ENCODE measurements at places on chromosomes 6 and 20. TPM values are rescaled to one million over a fixed set of nuclear protein-coding genes. Genes with fewer than 3 reads are reported as not detected.

GRCh38 chr6:85460921-85461797 lies 11.3 kb downstream of the NT5E start:
- DNase-seq = no peak

DNA sequence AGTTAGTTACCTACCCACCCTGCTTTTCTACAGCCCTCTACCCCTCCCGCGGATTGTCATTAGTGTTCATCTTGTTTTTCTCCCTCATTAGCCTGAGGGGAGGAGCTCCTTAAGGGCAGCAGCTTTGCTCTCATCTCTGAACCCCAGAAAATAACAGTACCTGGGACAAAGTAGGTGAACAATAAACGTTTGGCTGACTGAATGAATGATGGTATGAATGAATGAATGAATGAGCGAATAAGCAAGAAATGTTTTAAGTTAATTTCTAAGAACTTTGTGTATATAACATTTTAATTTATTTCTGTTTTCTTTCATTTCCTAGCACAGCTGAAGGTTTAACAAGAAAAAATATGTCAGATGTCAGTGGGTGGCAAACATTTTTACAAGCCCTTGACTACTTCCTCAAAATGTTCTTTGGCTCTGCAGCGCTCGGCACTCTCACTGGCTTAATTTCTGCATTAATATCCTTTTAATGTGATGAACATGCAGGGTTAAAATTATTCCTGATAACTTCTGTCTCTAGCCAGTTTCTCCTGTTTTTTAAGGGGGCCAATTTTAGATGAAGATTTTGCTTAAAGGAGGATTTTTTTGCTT lies 50.1 kb downstream of the SLC9A8 start:
- DNase-seq = no peak

GRCh38 chr6:36657942-36658544 lies 20.5 kb upstream of the CDKN1A start:
- no peak for DNase-seq

GRCh38 chr20:6347916-6348315 lies 225.1 kb upstream of the FERMT1 start:
- no peak for DNase-seq

DNA sequence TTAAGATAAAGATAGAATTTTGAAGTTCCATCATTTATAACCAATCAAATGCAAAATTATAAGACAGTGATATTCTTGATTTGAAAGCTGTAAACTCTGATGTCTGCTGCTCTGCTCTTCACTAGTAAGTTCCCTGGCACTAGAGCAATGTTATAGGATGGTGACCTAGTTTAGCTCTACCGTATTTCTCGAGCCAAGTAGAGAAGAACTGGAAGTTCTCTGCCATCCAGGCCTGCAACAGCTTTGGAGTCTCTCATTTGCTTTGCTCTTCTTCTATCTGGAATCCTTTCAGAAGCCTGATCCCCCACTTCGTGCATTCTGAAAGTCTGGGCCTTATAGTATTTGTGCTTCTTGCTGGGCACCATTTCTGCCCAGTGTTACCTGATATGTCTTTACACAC lies 100.3 kb downstream of the PLCB1 start:
- DNase-seq = no peak

GRCh38 chr20:50883856-50884255 lies 47.4 kb downstream of the ADNP start:
- DNase-seq = no peak

GRCh38 chr20:13567663-13568062 lies 71.1 kb downstream of the TASP1 start:
- DNase-seq = no peak

DNA sequence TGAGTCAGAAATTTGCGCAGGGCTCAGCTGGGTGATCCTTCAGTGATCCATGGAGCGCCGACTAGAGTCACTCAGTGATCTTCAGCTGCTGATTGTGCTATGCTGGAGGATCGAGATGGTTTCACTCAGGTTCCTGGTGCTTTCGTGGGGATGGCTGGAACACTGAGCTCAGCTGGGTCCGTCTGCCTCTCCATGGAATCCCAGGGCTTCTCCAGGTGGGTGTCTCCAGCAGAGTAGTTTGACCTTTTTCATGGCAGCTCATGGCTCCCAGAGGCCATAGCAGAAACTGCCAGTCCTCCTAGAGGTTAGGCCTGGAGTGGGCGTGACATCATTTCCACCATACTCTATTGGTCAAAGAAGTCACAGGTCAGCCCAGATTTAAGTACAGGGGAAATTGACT lies 88.8 kb upstream of the SIRPA start:
- DNase-seq = no peak

DNA sequence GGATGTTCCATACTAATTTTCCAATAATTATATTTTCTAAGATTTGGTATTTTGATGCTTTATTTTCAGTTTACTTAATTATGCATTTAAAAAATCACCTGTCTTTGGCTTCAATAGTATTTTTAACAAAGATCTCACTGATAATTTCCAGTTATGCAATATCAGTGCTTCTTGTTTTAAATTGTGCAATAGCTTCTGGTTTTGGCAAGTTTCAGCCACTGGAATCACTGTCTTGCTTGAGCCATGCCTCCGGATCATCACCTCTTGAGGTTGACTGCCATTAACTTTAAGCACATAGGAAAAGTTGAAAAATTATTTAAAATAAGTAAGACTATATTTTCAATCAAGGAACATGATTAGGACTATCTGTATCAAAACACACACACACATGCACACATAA lies 1242.1 kb downstream of the HACE1 start:
- no peak for DNase-seq

- peak; percentile 77 for DNase-seq
These were observed 245.1 kb downstream of the MYLK4 start for GRCh38 chr6:2505624-2506023.

- DNase-seq = peak; percentile 45
These were observed 105.5 kb downstream of the AGPAT4 start for GRCh38 chr6:161168281-161168891.

DNA sequence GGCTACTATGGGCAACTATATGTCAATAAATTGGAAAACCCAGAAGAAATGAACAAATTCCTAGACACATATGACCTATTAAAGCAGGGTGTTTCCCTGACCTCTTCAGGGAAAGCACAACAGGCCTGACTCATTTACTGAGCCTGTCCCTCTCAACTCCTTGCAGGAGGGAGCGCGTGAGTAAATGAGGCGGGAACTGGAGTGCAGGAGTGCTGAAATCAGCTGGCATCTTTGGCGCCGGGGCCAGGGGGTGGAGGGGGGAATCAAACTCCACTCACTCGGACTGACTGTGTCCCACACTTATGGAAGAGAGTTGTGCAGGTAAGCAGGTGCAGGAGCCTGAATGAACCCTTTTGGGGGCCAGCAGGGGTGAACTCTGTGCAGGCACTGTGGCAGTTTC lies 671.2 kb upstream of the PTCHD4 start:
- no peak for DNase-seq

DNA sequence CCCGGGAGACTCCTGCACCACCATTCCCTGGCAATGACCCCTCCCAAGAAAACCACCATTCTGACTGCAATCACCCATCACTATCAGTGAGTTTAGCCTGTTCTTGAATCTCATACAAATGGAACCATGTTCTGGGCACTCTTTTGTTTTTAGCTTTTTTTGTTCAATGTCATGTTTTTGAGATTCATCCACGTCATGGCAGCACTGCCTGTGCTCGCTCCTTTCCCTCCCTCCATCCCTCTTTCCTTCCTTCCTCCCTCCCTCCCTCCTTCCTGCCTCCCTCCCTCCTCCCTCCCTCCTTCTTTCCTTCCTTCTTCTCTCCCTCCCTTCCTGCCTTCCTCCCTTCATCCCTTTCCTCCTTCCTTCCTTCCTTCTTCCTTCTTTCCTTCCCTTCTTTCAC lies 44.4 kb upstream of the PMEPA1 start:
- DNase-seq = no peak

- peak; percentile 88 for DNase-seq
These were observed 19.2 kb downstream of the MRPS18A start for GRCh38 chr6:43668151-43669028.

DNA sequence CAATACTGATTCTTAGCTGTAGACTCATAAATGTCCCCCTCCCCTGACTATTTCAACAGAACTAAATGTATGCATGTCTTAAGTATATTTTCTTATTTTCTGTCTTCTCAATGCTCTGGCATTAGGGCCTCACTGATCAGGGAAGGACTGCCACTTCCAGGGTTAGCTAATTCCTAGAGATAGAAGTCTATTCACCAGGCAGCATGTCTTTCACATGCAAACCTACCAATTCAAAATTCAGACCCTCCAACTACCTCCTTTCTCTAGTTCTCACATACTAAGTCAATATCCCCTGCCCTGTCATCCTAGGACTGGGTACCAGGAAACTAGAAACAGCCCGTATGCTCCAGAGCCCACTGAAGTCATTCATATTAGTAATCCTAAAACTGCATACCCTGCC lies 132.3 kb downstream of the RALGAPA2 start:
- no peak for DNase-seq

GRCh38 chr6:131257104-131257503 lies 121.8 kb downstream of the AKAP7 start:
- DNase-seq = no peak

- DNase-seq = no peak
These were observed 436.8 kb downstream of the HAO1 start for GRCh38 chr20:7503501-7503900.

GRCh38 chr6:136994782-136995181 lies 50.0 kb downstream of the IL20RA start:
- no peak for DNase-seq

DNA sequence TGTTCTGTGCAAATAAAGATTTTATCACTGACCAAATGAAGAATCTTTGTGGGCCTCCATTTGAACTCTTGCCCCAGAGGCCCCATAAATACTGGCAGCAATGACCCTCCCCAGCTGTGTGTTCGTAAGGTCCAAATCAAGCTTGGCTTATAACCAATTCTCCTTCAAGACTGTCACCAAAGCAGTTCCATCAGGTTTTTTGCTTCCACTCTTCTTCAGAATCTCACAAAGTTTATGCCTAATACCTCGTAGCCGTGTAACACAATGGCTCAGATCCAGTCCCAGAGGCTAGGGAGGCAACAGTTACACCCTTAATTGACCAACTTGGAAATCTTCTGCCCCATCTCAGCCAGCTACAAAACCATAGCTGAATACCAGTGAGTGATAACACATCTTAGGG lies 120.5 kb downstream of the HIVEP2 start:
- no peak for DNase-seq

DNA sequence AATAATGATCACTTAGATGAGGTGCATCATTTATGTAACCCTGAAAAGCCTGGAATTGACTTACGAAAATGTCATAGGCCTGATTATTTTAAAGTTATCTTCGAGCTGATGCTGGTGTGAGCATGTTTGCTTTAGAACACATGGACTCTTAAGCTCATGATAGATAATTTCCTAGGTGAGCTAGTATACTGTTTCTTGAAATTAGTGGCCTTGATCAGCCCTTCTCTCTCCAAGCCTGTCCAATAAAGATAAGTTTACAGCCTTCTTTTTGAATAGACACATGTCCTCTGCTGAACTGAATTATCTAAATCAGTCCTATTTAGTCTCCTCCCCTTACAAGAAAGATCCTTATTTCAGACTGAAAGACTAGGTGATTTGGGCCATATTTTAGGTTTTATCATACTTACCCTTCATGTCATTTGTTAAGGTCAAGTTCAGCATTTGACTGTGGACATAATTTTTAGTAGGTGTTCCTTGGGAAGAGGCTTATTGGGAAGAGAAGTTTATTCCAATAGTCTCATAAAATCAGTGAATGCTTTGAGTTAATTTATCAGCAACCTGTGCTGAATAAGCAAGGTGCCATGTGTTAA lies 15.3 kb downstream of the FOXO3 start:
- DNase-seq = no peak

GRCh38 chr6:119446115-119446554 lies 96.6 kb upstream of the MAN1A1 start:
- DNase-seq = no peak

GRCh38 chr6:132961610-132962009 lies 147.2 kb downstream of the RPS12 start:
- peak; percentile 39 for DNase-seq

- DNase-seq = no peak
These were observed at the start of gene SYTL3 for GRCh38 chr6:158649289-158650143. Gene SYTL3 (plus strand): TSS chr6:158650054. CDS start chr6:158663269, 13,215 bp downstream.

GRCh38 chr6:63447134-63447533 lies 125.1 kb upstream of the LOC128125822 start:
- no peak for DNase-seq

DNA sequence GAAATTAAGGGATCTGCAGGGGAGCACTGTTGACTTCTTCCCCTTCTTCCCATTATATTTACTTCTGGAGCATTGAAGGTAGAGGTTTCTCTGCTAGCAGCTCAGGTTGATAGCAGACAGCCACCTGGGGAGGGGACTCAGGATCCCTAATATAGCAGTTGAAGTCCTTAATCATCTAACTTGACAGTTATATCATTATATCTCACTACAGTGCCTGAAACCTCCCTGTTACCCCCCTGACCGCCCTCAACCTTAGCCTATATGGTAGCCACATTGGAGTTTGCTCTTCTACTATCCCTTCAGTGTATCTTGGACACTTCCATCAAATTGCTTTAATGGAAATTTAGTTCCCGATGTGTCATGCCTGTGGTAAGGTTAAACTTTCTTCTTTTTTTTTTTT lies 7.0 kb downstream of the RALGAPB start:
- no peak for DNase-seq

DNA sequence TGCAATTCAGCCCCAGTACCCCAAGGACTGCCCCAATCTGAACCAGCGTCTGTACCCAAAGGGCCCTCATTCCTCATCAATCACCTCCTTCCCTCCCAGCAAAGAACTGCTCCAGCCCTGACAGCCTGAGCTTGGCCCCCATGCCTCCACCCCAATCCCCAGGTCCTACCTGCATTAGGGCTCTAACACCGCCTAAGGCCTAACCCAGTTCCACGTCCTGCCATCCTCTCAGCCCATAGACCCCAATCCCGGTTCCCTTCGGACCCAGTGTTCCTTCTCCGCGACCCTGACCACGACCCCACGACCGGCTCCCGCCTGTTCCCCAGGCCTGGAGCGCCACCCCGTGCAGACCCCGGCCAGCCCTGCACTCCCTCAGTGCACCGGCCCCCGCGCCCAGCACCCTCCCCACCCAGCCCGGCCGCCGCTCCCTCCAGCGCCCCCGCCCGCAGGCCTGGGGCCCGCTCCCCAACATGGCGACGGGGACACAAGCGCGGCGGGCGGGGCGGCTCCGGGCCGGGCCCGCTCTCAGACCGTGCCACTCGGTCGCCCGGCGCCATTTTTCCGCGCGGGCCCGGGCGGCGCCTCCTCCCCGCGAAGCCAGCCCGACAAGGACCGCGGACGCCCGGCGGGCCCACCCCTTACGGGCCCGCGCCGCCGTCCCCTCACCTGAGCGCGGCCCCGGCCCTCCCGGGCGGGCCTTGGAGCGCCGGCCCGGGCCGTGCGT lies 483 bp downstream of the NCOA6 start:
- peak; percentile 77 for DNase-seq

DNA sequence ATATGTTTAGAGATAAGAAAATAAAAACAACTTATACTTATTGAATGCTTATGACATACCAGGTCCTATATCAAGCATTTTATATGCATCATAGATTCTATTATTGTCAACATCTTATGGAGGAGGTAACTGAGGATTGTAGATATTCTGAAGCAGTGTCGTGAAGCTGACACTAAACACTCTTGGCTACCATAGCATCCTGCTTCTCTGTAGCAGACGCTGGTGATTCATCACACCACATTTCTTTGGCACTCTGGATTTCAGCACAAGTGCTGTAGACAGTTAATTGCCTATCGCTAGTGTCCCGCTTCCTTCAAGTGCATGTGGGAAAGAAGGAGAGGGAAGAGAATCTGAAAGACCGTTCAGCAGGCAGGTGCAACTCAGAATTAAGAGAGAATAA lies 317.1 kb downstream of the PLCB1 start:
- no peak for DNase-seq

The BPIFA2 gene
- not detected for total RNA-seq

The SLC52A3 gene
- 3.3 TPM for total RNA-seq

The CGA gene
- not detected for total RNA-seq

The SLC22A2 gene
- total RNA-seq = 0.86 TPM

The STX11 gene
- 0.11 TPM for total RNA-seq

The CDH4 gene
- 3.2 TPM for total RNA-seq

The IP6K3 gene
- total RNA-seq = 0.46 TPM
